H1 (cell line): ENCODE measurements at places on chromosomes 2 and 18.

DNA sequence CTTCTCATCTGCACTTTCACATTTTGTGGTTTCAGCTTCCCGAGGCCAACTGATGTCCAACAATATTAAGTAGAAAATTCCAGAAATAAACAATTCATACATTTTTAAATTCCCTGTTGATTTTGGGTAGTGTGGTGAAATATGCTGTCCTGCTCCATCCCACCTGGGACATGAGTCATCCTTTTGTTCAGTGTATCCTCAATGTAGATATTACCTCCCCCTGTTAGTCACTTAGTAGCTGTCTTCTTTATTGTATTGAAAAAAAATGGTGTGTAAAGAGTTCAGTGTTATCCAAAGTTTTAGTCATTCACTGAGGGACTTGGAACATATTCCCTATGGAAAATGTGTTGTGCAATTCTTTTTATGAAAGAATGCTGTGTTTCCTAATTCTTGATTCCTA lies 348.1 kb downstream of the SOCS6 start:
- no peaks in the 10 kb centered on the region for H3K27me3 ChIP-seq
- no peak overlapping the region for H3K27ac ChIP-seq
- DNase-seq: no peak

DNA sequence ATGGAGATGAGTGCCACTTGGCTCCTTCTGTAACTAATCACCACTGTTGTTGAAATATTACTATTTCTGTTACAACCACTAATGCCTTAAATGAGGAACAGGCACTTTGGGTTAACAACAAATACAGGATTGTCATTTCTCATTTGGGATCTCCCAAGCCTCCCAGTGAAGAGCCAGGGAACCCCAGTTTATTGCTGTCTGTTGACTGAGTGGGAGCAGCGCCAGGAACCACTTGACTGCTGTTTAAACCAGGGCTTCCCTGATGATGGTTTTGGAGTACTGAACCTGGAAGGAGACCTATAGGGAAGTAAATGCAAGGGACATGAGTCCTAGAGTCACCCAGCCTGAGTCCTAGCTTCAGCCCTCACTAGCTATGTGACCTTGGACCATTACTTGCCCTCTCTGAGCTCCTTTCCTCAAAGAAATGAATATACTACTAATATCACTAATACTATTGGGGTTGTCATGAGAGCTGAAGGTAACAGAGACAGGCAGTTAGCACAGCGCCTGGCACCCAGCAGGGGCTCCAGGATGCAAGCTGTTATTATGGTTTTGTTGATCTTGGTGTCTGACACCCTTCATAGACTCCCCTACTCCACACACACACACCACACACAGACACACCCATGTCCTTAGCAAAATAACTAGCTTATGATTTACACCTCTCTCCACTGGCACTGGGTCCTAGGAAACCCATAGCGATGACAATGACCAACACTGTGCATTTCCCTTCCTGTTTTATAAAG lies 104.2 kb upstream of the FZD7 start:
- no peaks in the 10 kb centered on the region for H3K27me3 ChIP-seq
- H3K27ac ChIP-seq: no peak overlapping the region
- no peak for DNase-seq
- no peaks in the 10 kb centered on the region for H3K36me3 ChIP-seq

GRCh38 chr2:185771396-185771795 lies 32.8 kb downstream of the FSIP2 start:
- DNase-seq: no peak
- H3K36me3 ChIP-seq: no peaks in the 10 kb centered on the region
- no peaks in the 10 kb centered on the region for H3K4me1 ChIP-seq
- H3K4me3 ChIP-seq: no peak overlapping the region
- H3K27me3 ChIP-seq: no peaks in the 10 kb centered on the region
- H3K27ac ChIP-seq: no peak overlapping the region

- peaks cover 25% of the 10 kb centered on the region for H3K27me3 ChIP-seq
- peak overlapping the region; percentile 39 for H3K4me3 ChIP-seq
- peak overlapping the region; percentile 21; the same call in 1 of the 2 replicates for H3K27ac ChIP-seq
These were observed 15.2 kb downstream of the FBXO41 start for GRCh38 chr2:73268830-73269685.

DNA sequence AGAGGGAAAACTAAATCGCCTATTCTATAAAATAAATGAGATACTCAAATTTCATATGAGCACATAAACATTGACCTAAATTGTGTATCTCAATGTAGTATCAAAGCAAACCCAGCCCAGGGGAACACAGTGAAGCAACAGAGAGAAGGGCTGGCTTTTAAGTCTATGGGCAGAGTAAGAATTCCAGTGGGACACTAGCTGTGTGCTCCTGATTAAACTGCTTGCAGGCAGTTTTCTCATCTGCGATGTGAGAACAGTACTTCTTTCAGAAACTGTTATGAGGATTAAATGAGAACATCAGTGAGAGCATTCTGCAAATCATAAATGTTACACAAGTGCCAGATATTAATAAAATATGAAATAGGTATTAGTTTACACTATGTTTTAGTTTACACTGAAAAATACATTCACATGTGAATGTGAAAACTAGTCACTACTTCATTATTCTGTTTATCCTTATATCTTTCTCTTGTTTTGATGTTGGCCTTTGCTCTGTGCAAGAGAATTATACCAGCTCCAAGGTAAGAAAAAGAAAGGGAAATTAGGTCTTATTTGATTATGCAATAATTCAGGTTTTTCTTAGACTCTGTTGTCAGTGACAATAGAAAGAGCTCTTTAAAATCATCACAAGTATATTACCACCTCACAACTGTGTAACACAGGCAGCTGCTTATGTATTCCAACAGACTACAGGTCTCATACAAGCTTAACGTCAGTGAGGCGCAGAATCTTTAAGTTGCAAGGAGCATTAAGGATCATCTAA lies 47.5 kb downstream of the GAREM1 start:
- H3K27ac ChIP-seq: no peak overlapping the region
- H3K4me3 ChIP-seq: no peak overlapping the region
- no peaks in the 10 kb centered on the region for H3K36me3 ChIP-seq
- DNase-seq: no peak
- no peaks in the 10 kb centered on the region for H3K4me1 ChIP-seq
- H3K27me3 ChIP-seq: no peaks in the 10 kb centered on the region

GRCh38 chr2:22867973-22868372 lies 517.0 kb upstream of the KLHL29 start:
- no peaks in the 10 kb centered on the region for H3K4me1 ChIP-seq
- no peaks in the 10 kb centered on the region for H3K27me3 ChIP-seq
- no peaks in the 10 kb centered on the region for H3K36me3 ChIP-seq
- no peak overlapping the region for H3K27ac ChIP-seq
- no peak for DNase-seq

GRCh38 chr2:177031438-177032180 lies 181.0 kb upstream of the HNRNPA3 start:
- H3K4me1 ChIP-seq: peaks cover 9% of the 10 kb centered on the region
- H3K27ac ChIP-seq: no peak overlapping the region
- no peak overlapping the region for H3K4me3 ChIP-seq
- no peaks in the 10 kb centered on the region for H3K36me3 ChIP-seq
- DNase-seq: no peak
- no peaks in the 10 kb centered on the region for H3K27me3 ChIP-seq

GRCh38 chr18:77108001-77108692 lies 24.4 kb downstream of the MBP start:
- no peak for DNase-seq
- no peaks in the 10 kb centered on the region; the same call in 1 of the 2 replicates for H3K4me1 ChIP-seq
- H3K27me3 ChIP-seq: no peaks in the 10 kb centered on the region
- no peak overlapping the region for H3K4me3 ChIP-seq
- no peak overlapping the region for H3K27ac ChIP-seq

DNA sequence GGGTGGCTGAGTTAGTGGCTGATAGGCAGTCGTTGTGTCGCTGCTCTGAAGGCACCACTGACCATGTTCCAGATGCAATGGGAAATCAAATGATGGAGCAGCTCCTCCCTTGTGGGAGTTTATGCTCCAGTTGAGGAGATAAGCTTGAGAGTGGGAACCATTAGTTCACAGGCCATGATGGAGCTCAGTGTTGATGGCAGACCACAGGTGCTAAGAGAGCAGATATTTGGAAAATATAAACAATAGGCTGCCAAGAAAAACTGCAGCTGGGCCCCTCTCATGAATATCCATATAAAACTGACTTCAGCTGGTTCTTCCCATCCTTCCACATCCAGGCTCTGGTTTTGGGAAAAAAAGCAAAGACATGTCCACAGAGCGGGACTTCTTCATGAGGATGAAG lies 63.1 kb downstream of the EPAS1 start:
- H3K27ac ChIP-seq: no peak overlapping the region
- H3K4me1 ChIP-seq: no peaks in the 10 kb centered on the region
- H3K4me3 ChIP-seq: no peak overlapping the region

- H3K4me3 ChIP-seq: no peak overlapping the region
- no peaks in the 10 kb centered on the region for H3K4me1 ChIP-seq
- no peak overlapping the region for H3K27ac ChIP-seq
- H3K27me3 ChIP-seq: no peaks in the 10 kb centered on the region
These were observed 46.4 kb upstream of the NPAS2 start for GRCh38 chr2:100773538-100773937.

DNA sequence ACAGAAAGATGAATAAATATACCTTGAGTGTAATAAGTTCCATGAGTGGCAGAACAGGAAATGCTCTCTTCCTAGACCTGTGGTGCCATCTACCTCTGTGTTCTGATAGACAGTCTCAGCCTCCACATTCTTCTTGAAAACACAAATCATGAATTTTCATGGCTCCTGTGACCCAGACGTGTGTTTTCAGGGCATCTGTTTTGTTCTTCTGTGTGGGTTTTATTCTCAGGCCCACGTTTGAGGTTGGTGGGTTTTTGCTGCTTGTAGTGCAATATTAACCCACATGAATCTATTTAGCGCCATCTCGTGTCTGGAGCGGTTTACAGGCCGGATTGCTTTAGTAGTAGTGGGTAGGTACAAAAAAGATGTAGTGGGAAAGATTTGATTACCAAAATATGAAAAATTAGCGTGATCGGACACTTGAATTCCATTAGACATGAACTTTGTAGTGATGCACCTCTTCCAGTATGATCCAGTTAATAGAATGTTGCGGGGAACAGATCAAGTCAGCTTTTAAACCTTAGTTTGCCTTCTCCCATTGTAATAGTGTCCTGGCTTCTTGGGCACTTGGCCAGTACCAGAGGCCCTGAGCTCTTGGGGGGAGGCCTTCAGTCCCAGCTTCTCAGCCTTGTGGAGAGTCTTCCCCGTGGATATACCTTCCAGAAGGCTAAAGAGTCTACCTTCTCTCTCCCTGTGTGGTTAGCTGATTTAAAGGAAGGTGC lies 256.5 kb downstream of the TPGS2 start:
- no peak for DNase-seq
- H3K27ac ChIP-seq: no peak overlapping the region
- H3K4me1 ChIP-seq: peaks cover 4% of the 10 kb centered on the region; the same call in 1 of the 2 replicates
- no peaks in the 10 kb centered on the region for H3K36me3 ChIP-seq
- no peak overlapping the region for H3K4me3 ChIP-seq
- no peaks in the 10 kb centered on the region for H3K27me3 ChIP-seq

GRCh38 chr2:18311420-18312195 lies 248.8 kb downstream of the RDH14 start:
- no peaks in the 10 kb centered on the region for H3K27me3 ChIP-seq
- no peaks in the 10 kb centered on the region for H3K4me1 ChIP-seq
- no peak overlapping the region for H3K27ac ChIP-seq
- no peak overlapping the region for H3K4me3 ChIP-seq
- H3K36me3 ChIP-seq: no peaks in the 10 kb centered on the region

GRCh38 chr2:18993756-18994338 lies 364.6 kb downstream of the OSR1 start:
- DNase-seq: no peak
- no peak overlapping the region for H3K4me3 ChIP-seq

DNA sequence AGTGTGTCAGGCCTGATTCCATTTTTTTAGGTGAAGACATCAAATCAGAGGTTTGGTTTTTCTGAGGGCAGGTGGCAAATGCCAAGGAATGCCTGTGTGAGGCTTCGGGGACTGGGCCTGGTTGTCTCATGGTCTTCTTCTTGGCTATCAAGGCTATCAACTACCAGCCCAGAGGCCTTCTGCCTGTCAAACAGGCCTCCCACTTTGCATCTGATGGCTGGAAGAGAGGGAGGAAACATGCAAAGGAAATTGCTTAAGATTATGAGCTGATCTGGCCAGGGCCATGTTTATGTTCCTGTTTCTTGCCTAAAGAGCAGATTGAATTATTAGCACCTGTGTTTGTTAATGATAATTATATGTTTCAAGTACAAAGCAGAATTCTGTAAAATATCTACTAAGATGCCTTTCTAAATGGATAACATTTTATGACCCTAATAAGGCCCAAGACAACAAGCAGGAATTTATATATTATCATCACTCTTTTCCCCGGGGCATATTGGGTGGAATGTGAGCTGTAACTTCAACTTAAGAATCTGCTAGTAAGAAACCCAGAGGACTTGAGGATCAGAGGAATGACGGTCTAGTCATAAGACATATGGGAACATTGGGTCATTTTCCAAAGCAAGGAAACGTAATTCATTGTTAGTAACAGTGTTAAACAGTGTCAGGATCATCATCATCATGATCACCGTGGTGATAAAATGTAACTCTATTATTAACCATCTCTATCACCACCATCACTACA lies 123.2 kb downstream of the LYPD6B start:
- no peak overlapping the region for H3K27ac ChIP-seq
- H3K27me3 ChIP-seq: no peaks in the 10 kb centered on the region
- no peak for DNase-seq
- H3K4me3 ChIP-seq: no peak overlapping the region
- no peaks in the 10 kb centered on the region for H3K36me3 ChIP-seq

- no peaks in the 10 kb centered on the region for H3K4me1 ChIP-seq
- H3K27me3 ChIP-seq: no peaks in the 10 kb centered on the region
- no peak for DNase-seq
- H3K4me3 ChIP-seq: no peak overlapping the region
- no peak overlapping the region for H3K27ac ChIP-seq
These were observed 226.3 kb downstream of the KIAA1328 start for GRCh38 chr18:37055137-37055802.

DNA sequence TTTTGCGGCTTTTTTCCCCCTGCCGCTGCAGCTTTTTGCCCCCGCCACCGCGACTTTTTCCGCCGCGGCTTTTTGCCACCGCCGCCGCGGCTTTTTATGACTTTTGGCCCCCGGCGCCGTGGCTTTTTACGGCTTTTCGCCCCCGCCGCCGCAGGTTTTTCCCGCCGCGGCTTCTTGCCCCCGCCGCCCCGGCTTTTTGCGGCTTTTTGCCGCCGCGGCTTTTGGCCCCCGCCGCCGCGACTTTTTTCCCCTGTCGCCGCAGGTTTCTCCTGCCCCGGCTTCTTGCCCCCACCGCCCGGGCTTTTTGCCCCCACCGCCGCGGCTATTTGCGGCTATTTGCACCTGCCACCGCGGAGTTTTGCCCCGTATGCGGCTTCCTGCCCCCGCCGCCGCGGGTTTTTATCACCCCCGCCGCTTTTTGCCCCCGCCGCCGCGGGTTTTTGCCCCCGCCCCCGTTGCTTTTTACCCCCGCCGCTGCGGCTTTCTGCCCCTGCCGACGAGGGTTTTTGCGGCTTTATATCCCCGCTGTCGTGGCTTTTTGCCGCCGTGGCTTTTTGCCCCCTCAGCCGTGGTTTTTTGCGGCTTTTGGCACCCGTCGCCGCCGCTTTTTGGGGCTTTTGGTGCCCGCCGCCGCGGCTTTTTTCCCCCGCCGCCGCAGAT lies 2750.9 kb downstream of the RPIA start:
- H3K27me3 ChIP-seq: no peaks in the 10 kb centered on the region
- H3K27ac ChIP-seq: no peak overlapping the region
- peak; percentile 67 for DNase-seq
- no peak overlapping the region for H3K4me3 ChIP-seq
- no peaks in the 10 kb centered on the region for H3K4me1 ChIP-seq

GRCh38 chr2:74755386-74755785 lies 78.5 kb upstream of the HK2 start:
- H3K4me1 ChIP-seq: no peaks in the 10 kb centered on the region
- H3K27me3 ChIP-seq: no peaks in the 10 kb centered on the region
- DNase-seq: no peak
- H3K36me3 ChIP-seq: no peaks in the 10 kb centered on the region
- no peak overlapping the region for H3K4me3 ChIP-seq
